ENCODE measurements at places on chromosomes 16 and 17.

- DNase-seq = no peak
Measured at GRCh38 chr16:83494459-83494858, 313.3 kb upstream of the HSBP1 start.

- no peak for DNase-seq
Measured at GRCh38 chr17:63420868-63421680, 25.0 kb downstream of the CYB561 start.

GRCh38 chr17:17749921-17750320 is 68.7 kb downstream of the RAI1 start:
- DNase-seq = peak; percentile 56

DNA sequence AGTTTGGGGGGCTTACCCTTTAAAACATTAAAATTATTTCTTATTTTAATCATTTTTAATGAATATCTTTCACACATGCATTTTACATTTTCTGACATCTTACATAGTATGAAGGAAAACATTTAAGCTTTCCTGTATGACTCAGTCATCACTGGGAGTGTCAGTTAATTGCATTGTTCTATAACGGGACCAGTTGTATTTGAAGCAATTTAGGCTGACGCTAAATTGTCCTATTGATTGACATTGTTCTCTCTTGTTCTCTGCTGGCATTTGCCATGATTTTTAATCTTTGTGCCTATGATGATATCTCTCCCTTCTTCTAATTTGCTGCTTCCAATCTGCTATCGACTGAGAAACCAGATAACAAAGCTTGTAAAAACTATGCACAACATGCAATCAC is 190.5 kb upstream of the PIRT start:
- no peak for DNase-seq

- DNase-seq = no peak
Measured at GRCh38 chr17:47184681-47185080, 4.4 kb downstream of the CDC27 start.

GRCh38 chr16:88910284-88911135 is 44.0 kb upstream of the PABPN1L start:
- DNase-seq = no peak

DNA sequence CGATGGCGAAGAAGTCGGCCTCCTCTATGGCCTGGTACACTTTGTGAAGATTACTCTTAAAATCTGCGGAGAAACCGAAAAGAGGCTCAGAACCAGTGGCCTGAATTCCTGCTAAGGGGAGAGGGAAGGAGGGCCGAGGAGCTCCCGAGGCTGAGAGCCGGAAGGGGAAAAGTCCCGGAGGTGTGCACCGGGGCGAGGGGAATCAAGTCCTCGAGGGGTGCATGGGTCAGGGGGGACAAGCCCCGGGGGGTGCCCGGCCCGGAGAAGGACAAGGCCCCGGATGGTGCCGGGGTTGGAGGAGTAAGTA is 495 bp downstream of the PARN start:
- no peak for DNase-seq

- DNase-seq = no peak
Measured at GRCh38 chr17:37146086-37147064, 197.6 kb downstream of the AATF start.

Data from nucleus accumbens (tissue), 56 donors.